ENCODE measurements at places on chromosomes 2 and 18.

- DNase-seq = no peak
Measured at GRCh38 chr2:134295441-134295840, 41.6 kb downstream of the MGAT5 start.

DNA sequence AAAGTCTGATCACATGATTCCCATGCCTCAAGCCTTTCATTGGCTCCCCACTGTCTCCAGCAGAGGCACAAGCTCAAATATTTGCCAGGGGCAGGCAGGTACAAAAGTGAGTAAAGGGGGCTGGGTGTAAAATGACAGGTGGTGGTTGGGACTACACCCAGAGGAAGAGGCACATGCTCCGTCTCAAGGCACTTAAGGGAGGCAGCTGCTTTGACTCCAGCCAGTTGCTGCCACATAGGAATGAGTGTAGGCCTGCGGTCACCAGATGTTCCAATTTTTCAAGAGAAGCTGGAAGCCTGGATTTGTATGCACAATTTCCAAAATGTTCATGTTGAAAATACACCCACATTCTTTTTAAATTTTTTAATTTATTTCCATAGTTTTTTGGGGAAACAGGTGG lies 164.4 kb downstream of the UPP2 start:
- DNase-seq = no peak

- DNase-seq = no peak
Measured at GRCh38 chr2:216302981-216303676, 69.2 kb downstream of the MARCHF4 start.

- DNase-seq = no peak
Measured at GRCh38 chr2:9673914-9674481, 43.2 kb upstream of the YWHAQ start.

GRCh38 chr18:37871561-37871960 lies 306.0 kb upstream of the CELF4 start:
- no peak for DNase-seq
